ENCODE measurements at places on chromosomes 2 and 18.

- DNase-seq: no peak
Measured at GRCh38 chr18:74261053-74261713, 30.6 kb downstream of the CYB5A start.

DNA sequence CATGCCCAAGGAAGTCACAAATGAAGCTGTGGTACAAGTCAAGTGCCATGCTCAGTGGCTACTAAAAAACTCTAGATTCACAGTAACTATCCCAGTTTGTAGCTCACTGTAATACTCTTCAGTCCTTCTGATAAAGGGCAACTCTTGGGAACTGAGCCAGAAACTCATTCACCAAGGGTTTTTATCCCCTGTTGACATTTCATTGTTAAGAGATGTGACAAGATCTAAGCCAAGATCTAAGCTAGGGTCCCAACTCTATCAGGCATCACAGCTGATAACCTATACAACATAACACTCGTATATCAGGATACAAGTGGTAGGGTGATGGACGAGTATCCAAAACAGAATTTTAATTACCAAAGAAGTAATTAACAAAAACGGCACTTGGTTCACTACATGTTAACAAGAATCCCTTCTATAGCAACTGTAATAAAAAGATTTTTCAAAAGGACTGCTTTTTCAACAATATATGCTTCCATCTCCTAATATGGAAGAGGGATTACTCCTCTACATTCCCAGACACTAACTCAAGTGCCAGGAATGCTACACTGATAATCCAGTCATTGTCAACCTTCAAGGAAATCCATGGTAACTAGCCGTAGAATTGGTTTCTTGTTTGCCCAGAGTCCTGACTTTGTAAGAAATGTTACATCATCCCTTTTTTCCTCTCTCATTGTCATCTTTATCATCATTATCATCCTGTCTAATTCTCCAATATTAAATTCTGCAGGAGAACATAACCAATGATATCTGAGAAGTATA, 111.7 kb downstream of the CDH2 start:
- DNase-seq: no peak

DNA sequence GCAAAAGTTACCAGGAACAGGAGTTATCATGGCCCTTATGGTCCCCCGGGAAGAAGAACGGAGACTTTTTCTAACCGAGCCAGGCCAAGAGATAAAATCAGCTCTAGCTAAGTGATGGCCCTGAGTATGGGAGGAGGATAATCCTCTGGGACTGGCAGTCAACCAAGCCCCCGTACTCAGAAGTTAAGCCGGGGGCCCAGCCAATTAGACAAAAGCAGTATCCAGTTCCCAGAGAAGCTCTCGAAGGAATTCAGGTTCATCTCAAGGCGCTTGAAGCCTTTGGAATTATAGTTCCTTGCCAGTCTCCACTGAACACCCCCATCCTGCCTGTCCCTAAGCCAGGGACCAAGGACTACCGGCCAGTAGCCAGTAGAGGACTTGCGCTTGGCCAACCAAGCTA, 365.3 kb upstream of the TCF4 start:
- no peak for DNase-seq

GRCh38 chr2:169709981-169710380, 15.7 kb downstream of the PHOSPHO2 start:
- DNase-seq: no peak

- no peak for DNase-seq
Measured at GRCh38 chr2:232388324-232388891, 9.9 kb downstream of the ALPP start.

DNA sequence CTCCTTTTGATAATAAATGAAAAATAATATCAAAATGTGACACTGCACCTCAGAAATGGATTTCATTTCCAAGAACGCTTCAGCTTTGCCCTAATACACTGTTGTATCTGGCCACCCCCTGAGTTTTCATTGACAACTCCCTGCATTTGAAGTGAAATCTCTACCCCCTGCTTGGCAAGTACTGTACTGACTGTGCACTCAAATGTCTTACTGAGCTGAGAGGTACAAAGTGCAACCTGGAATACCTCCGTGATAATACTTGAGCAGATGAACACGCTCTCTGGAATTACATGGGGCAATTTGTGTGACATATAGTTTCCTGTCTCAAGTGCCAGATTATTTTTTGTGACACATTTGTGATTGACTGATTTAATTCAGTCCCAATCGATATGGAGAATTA, 231.1 kb downstream of the LRP1B start:
- DNase-seq: no peak

DNA sequence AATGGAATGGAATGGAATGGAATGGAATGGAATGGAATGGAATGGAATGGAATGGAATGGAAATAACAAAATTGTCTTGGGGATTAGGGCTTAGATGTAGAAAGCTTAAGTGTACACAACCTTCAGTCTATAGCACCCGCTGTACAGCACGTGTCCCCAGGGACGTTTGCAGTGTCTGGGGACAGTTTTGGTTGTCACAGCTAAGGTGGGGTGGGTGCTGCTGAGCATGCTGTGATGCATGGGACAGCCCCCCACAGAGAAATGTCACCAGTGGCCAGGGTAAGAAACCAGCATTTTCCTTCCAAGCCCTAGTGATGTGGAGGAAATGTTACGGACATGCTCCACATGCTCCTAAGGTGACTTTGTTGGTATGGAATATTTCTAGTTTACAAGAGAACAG, 70.8 kb downstream of the SH3RF3 start:
- no peak for DNase-seq

- no peak for DNase-seq
Measured at GRCh38 chr2:191863988-191864387, 17.1 kb upstream of the CAVIN2 start.

DNA sequence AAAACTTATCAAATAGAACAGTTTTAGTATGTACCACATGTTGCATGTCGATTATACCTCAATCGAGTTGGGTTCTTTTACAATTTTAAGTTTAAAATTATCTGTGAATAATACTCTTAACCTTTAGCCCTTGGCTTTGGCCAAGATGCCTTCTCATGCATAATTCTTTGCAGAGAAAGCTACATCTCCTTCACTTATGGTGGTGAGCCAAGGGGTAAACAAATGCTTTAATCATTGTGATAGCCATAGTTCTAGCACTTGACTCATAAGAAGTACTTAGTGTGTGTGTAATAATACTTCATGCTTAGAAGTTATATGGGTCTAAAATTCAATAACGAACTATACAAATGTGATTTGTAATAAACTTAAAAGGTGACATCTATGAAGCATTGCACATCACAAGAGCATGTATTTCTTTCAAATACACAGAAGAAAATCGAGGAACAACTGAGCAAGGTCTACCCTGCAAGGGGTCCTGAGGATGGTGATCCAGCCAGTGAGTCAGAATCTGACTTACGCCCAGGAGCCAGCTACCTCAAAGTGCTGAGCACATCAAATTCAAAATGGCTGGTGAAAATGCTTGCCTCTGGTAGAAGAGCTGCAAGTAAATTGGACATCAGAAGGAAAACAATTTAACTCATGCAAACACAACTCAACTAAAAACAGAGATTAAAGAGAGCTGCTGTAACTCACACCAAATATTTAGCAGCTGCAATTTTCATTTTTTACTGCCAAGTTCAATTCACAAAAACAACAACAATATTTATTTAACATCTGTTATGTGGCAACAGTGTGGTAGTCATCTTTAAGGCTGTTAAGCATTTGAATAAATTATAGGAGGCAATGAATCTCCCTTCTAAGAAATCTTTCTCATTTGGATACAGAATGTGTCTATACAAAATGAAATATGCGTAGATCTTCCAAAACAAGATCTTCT, 23.8 kb upstream of the TTC39C start:
- no peak for DNase-seq

DNA sequence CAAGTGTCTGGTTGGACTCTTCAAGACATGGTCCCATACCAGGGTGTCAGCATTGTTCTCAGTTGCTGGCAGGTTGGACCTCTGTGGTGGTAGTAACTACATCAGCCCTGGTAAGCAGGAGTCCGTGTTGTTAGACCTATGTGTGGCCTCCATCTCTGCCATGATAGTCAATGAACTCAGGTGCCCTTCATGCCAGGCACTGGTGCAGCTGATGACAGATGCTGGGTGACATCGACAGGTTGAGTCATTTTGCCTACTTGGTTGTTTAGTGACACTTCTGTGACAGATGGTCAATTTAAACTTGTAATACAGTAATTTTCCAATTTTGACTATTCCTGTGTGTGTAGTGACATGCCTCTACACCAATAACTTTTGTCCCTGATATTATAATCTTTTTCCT, 189.7 kb downstream of the SP3 start:
- DNase-seq: no peak

- DNase-seq: no peak
Measured at GRCh38 chr2:210577263-210578071, 21.1 kb downstream of the CPS1 start.

DNA sequence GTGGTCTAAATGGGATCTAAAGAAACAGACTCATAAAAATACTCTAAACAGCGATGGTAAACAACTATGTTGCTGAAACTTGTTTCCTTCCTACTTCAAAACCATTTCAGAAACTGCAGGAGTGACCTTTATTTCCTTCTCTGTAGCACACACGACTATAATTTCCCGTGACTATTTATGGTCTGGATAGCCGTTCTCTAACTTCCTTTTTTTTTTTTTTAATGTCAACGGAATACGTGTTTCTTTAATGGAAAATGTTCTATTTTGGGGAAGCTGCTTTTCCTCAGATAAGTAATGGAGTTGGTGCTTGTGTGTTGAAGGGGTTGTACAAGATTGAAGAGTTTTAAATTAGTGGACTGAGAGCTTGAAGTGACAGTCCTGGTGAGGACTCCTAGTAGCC, 224.1 kb downstream of the PHLPP1 start:
- no peak for DNase-seq
